ENCODE measurements at places on chromosomes 11 and 22. TPM values are rescaled to one million over a fixed set of nuclear protein-coding genes. Genes with fewer than 3 reads are reported as not detected.

Gene GTSE1
- 57.8 TPM for total RNA-seq

DNA sequence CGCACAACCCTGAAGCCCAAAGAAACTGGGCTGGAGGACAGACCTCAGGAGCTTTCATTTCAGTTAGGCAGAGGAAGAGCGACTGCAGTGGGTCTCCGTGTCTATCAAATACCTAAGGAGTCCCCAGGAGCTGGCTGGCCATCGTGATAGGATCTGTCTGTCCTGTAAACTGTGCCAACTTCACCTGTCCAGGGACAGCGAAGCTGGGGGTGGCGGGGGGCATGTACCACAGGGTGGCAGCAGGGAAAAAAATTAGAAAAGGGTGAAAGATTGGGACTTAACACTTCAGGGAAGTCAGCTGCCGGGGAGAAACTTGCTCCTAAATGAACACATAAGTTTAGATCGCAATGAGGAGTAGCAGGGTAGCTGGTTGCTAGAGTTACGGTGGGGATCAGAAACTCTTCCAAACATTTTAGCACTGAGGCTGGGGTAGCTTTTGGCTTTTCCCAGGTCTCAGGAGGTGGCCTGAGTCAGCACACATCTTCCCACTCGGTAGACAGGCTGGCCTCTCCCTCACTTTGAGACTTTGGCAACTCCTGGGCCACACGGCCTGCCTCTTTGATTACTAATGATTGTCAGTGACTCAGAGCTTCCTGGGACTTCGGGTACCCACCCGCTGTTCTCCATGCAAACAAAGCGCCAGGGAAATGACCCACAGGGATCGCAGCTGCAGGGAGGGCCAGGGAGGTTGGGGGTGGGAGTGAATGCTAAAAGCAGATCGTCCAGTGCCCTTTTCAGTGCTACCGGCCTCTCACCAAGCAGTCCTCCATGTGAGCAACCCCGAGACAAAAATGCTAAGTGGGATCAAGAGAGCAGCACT is 2.9 kb upstream of the MTFP1 start:
- DNase-seq, result peak; percentile 61

DNA sequence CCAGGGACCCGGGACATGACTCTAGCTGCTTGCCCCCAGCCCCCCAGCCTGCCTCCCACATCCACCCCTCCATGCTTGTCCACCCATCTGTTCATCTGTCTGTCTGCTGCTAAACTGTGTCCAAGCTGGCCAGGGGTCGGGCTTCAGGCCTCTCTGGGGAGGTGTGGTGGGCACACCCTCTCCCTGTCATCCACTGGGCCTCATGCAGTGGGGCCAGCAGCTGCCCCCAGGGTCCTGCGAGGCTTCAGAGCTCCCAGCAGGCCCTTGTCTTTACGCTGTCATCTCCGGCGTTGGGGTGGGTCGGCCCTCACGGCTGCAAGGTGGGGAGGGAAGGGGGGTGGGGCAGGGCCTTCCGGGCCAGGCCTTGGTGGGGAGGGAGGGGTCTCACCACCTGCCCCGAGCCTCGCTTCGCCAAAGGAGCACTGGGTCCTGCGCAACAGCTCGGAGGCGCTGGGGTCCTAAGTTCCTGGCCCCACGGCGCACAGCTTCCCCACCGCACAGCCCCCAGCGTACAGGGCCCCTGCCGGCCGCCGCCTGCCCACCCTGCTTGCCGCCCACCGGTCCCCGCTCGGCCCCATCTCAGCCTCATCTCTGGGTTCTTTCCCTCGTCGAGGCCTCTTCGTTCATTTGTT is 26.7 kb downstream of the MOB2 start:
- DNase-seq, result no peak

Gene PIM3
- total RNA-seq, result 51.2 TPM

- no peak for DNase-seq
Measured at GRCh38 chr11:130475426-130476053, 27.1 kb downstream of the ADAMTS15 start.

GRCh38 chr11:36672815-36673450 is 74.9 kb upstream of the RAG2 start:
- peak; percentile 75 for DNase-seq

- DNase-seq, result no peak
Measured at GRCh38 chr11:119436093-119436492, 13.1 kb upstream of the THY1 start.

GRCh38 chr22:40654522-40655167 is 18.1 kb upstream of the MRTFA start:
- DNase-seq, result peak; percentile 80

- DNase-seq, result no peak
Measured at GRCh38 chr22:44424867-44425693, 73.0 kb downstream of the RTL6 start.

DNA sequence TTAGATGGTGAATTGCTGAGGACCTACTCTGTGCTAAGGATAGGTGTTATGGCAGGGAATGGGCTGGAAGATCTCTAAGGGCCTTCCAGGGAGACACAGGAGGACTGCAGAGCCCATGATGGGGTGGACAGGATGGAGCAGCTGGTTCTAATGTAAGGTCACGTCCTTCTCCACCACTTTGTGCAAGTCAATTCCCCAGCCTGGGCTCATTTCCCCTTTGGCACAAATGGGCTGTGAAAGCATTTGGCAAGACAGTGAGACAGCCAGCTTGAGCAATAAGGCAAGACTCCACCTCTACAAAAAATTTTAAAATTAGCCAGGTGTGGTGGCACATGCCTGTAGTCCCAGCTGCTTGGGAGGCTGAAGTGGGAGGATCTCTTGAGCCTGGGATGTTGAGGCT is 81.4 kb upstream of the THY1 start:
- DNase-seq, result no peak

Gene OR51M1
- total RNA-seq, result not detected

- DNase-seq, result no peak
Measured at GRCh38 chr22:47659467-47660223, 897.2 kb downstream of the TBC1D22A start.

GRCh38 chr11:16338393-16338792 is 18.0 kb downstream of the SOX6 start:
- DNase-seq, result peak; percentile 12

GRCh38 chr11:22194907-22195306 is 2.0 kb downstream of the ANO5 start:
- DNase-seq, result no peak

- DNase-seq, result no peak
Measured at GRCh38 chr11:33723238-33723881, 12.9 kb downstream of the CD59 start.

Gene CST6
- total RNA-seq, result not detected

DNA sequence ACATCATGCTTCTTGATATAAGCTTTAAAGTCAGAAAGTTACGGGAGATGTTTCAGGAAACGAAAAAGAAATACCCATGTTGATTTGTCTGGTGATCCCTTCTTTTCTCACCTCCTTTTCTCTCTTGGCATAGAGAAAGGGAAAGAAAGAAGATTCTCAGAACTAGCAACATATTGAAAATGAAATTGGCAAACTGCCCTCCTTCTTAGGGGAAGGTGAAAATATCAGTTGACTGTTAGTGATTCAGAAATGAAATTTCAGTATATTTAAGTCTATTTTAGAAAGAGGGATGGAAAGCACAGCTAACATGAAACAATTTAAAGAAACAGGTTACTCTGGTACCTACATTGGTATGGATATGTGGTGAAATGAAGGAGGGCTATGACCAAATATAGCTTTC is 918.1 kb downstream of the METTL15 start:
- no peak for DNase-seq

Gene MRGPRF
- total RNA-seq, result 0.51 TPM

DNA sequence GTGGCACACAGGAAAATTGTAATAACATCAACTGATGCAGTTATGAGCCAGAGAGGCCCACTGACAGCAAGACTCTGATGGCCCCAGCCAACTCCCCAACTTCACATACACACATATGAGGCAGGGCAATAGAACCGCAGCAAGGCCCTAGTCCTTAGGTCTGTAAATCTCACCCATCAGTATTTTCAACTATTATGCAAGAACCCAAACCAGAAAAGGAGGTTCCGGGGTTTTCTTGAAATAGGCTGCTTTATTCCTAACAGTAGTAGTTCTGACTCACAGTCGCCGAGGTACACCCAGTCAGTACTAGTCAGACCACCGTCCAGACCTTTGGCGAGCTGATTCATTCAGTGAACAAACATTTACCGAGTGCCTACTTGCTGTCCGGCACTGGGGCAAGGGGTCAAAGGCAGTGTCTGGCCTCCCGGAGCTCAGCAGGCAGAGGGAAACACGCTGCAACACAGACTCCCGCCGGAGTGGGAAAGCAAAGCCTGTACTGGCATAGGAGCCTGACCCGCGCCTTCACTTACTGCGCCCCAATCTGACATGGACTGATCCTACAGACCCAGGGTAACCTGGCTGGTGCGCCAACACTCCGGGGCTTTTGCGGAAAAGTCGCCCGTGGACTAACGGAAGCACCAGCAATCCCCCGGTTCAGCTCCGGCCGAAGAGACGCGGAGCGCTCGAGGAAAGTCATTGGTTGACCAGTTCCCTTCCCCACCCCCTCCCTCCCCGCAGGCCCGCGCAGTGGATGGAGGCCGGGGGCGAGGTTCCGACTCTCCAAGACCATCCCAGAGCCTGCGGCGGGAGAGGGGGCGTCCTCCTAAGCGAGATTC is 1.3 kb downstream of the PLEKHA7 start:
- DNase-seq, result no peak

Gene RASD2
- total RNA-seq, result not detected

Gene C22orf42
- total RNA-seq, result not detected

DNA sequence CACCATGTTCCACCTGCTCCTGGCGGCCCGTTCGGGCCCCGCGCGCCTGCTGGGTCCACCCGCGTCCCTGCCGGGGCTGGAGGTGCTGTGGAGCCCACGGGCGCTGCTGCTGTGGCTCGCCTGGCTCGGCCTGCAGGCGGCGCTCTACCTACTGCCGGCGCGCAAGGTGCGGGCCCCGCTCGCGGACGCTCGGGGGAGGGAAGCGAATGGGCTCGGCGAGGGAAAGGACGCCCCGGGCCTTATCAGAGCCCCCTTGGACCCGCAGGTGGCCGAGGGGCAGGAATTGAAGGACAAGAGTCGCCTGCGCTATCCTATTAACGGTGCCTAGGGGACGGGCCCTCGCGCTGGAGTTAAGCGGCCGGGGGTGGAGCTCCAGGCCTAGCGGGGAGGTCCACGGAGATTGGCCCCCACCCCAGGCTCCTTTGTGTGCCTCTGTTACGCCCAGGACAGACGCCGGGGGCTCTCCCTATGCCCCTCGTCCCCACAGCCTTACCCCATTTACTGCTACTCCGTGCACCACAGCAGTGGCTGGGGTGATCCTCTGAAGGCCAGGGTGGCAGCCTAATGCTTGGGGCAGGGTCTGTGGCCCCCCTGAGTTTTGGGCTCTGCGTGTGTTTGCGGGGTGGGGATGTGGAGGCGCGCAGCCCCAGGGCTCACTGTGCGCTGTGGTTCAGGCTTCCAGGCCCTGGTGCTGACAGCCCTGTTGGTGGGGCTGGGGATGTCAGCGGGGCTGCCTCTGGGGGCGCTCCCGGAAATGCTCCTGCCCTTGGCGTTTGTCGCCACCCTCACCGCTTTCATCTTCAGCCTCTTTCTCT is 1.1 kb downstream of the TM7SF2 start:
- no peak for DNase-seq

GRCh38 chr11:112785719-112786118 is 175.5 kb upstream of the NCAM1 start:
- DNase-seq, result no peak

DNA sequence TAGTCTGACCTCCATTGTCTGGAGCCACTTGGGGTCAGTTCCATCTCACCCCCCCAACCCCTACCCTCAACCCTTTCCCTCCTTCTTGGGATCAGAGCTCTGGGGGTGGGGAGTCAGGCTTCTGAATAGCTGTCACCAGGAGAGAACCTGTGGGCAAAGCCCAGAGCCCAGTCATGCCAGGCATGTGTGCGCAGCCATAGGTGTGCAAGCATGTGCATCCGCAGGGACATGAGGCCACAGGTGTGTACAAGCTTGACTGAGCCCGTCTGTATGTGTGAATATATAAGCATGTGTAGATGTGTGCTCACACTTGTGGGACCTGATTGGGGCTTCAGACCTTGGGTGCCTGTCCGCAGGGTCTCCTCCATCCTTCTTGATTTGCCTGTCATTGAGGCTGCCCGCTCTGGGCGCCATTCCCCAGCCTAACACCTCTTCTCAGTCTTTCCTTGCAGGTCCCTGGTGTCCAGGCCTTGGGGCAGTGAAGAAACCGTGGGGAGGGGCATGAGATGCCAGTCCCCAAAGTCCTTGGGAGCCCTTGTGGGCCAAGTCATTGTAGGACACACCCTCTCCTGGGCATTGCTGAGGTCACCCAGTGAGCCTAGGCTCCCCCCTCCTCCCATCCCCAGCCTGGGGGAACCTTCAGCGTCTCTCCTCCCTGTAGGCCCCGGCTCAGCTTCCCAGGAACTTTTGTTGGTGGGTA is 9.0 kb downstream of the ATG16L2 start:
- no peak for DNase-seq

DNA sequence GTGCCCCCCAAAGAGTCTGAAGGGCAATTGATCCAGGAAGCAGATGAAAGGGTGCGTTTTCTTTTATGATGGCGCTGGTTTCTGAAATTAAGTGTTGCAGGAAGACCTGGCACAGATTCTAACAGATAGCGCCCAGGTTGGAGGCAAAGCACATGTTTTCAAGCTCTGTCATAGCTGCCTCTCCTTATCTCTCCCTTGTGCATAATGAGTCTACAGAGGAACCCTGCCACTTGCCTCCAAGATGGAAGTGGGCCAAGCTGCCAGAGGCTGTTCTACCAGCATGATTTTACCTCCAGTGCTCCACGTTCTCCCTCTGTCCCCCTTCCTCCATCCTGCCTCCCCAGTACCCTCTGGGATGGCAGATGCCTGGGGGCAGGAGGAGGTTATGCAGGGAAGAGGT is 30.0 kb upstream of the TLCD5 start:
- no peak for DNase-seq

GRCh38 chr22:19178065-19178656 is 375 bp downstream of the SLC25A1 start:
- DNase-seq, result peak; percentile 49

Gene MMP12
- total RNA-seq, result not detected

Gene AKIP1
- total RNA-seq, result 22.6 TPM

DNA sequence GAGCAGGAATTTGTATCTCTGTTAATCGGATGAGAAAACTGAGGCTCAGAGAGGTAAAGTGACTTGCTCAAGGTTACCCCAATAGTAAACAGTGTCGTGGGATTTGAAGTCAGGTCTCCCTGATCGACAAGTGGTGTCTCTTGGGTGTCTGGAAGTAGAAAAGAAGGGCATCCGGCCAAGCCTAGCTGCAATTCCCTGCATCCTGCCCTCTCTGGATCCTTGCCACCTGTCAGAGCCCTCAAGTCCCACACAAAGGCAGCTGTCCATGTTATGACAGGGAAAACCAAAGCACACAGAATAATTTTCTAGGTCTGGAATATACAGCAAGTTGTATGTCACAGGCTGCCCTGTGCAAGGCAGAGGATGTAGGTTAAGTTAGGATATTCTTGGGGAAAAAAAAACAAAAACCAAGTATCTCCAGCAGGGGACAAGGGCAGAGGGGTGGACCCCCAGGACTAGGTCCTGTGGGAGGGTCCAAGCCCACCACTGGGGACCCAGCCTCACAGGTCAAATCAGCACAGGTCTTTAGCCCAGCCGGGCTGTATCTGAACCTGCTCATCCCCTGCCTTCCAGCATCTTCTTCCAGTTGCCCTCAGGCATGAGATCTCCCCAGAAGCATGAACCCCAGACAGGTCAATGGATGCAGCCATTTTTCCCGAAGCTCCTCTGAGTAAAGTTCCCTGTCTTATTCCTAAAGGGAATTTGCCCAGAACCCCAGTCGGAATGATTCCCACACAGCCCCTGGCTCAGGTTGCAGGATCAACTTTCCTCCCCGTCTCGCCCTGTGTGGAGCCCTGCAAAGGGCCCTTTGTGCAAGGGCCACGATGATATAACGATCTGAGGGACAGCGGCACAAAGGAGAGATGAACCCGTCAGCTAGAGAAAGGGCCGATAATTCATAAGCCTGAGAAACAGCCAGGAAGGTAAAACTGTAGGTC is 15.0 kb downstream of the USH1C start:
- DNase-seq, result peak; percentile 94

GRCh38 chr11:43735961-43736360 is 55.4 kb downstream of the HSD17B12 start:
- no peak for DNase-seq
